Stimulated activated CD4-positive, alpha-beta T cell treated with anti-CD3 and anti-CD28 coated beads, Interleukin-1b, Interleukin-23, amount 100 ng/mL, for 1 hour (primary cell): ENCODE measurements at places on chromosomes 2 and 18.

GRCh38 chr18:23943104-23943503 lies 71.5 kb upstream of the TTC39C start:
- DNase-seq = no peak

- no peak for DNase-seq
Measured at GRCh38 chr2:134927195-134927594, 8.6 kb downstream of the CCNT2 start.

GRCh38 chr18:51039138-51040112 lies 9.4 kb downstream of the SMAD4 start:
- DNase-seq = no peak

DNA sequence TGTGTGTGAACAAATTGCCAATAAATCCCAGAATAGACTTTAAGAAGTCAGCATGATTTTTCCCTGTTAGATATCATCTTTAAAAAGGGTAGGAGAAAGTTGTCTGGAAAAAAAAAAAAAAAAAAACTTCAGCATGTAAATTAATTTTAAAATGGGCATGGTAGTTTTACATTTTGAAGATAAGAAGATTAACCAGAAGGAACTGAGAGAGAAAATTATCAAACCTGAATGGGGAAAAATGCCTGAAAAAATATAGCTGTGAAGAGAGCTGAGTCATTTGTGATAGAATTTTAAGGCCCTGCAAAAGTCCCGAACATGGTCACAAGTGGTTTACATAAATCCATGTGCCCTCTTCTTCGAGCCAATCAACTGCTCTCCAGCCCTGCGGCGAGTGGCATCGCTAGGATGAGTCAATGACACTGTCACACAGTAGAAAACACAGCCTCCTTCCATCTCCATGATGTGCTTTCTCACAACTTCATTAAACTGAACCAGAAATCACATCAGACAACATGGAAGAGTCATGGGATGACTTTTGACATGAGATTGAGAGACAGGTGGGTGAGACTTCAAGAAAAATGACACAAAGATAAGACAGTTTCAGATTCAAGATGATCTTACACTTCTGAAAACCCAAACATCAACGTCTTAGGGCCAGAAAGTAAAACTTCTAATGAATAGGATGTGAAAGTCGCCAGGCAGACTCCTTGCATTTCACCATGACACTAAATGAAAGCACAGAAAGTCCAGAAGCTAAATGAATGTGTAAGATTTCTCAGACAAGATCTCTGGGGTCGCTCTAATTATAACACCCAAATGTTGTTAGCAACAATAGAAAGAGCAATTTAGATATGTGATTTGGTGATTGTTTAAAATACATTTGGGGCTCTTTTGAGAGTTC lies 273.0 kb upstream of the ID2 start:
- DNase-seq = no peak

GRCh38 chr2:18244845-18245244 lies 315.6 kb downstream of the RDH14 start:
- no peak for DNase-seq

DNA sequence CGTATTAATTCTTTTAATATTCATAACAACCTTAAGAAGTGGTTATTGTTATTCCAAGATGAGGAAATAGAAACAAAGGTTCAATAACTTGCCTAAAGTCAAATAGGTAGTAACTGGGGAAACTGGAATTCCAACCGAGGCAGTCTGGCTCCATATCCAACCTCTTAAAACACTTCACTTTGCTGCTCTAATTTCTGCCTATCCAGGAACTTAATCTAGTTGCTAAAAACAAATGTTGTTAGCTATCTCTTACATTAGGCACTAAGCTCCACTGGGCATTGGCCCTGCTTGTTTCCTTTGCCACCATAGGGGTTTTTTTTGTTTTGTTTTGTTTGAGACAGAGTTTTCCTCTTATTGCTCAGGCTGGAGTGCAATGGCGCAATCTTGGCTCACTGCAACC lies 24.8 kb downstream of the ERLEC1 start:
- DNase-seq = no peak

DNA sequence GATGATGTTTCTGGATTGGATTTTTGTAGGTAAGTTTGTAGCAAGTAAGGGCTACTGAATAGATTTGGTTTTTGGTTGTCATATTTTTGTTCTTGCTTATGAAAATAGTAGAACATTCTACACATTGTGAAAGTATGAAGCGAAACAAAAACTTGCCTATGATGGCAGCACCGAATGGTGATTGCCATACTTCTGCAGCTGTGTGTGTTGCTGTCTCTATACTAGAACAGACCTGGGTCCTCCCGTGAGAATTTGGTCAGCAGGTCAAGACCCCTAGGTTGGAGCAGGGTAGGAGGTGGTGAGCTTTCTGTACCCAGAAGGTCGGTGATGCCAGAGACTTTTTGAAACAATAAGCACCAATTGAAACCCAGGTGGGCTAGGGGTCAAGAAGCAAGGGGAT lies 322.6 kb downstream of the PRKCE start:
- no peak for DNase-seq

GRCh38 chr2:144998435-144998834 lies 478.5 kb upstream of the ZEB2 start:
- DNase-seq = no peak

DNA sequence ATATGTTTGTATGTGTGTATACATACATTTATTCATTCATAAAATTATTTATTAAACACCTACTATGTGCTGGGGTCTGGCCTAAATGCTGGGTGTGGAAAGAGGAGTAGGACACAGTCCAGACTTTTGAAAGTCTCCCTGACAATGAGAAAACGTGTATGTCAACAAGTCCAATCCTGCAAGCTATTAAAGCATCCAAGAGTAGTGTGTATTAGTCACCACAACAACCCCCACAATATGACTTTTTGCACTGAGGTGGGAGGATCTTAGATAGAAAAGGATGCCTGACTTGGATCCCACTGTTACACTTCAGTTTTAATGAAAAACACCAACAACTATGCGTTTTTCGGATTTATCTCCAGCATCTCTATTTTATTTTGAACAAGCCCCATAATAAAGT lies 446.4 kb downstream of the EPHA4 start:
- DNase-seq = no peak

- DNase-seq = no peak
Measured at GRCh38 chr2:105800953-105801635, 56.4 kb downstream of the NCK2 start.

DNA sequence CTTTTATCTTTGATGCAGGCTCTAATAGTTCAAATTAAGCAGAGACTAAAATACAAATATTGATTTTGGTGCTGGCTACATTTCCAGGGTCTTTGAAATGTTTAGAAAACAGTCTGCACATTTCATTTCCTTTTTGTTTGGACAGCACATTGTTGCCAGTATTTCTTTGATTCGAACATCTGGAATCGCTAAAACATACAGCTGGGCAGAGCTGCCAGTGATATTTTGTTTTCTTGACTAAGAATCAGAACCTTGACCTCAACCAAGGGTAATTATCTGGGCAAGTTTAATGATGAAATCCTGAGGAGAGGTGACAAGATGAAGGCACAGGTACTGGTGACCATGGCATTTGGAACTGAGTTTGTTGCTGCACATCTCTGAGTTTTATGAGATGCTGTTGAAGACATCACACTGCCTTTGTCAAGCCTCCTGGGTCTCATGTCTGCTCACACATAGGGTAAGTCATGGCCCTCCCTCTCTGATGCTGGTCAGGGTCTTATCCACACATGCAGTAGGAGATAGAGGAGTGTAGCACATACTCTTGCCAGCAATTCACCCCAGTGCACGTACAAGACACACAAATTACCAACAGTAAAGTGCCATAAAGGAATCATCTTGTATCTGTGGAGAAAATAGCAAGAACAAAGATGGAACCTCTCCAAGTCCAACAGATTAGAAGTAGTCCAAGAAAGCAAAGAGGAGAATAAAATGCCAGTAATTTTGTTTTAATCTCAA lies 391.9 kb downstream of the RND3 start:
- DNase-seq = no peak

DNA sequence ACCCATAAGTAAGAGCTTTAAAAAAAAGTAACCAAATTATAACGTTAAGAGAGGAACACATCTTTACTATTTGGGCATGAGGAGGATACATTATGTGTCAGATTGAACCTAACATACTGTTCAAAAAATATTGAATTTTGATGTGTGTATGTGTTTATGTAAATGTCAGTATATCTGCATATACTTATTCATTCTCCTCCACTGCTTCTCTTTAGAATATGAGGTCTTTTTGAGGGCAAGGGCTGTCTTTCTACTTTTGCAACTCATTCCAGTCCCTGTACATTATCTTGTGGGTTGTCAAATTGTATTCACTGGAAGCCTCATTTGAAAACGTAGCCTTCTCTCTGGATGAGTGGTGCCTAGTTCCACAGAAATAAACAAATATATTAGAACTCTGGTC lies 509.4 kb upstream of the HNMT start:
- DNase-seq = no peak

DNA sequence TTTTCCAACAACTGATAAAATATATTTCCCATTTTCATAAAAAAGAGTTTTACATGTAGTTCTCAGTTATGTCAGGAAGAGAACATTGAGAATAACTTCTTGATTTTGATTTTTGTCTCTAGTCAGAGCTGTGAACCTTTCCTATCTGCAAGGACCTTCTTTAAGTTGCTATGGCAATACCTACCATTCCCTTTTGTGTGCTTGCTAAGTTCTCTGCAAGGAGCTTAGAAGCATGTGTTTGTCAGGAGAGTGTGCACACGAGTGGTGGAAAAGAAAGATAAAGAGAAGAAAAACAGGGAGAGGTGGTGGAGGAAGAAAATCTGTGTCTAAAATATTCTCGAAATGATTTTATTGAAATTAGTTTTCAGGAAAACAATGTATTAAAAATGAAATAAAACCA lies 140.3 kb upstream of the SLC8A1 start:
- DNase-seq = no peak

DNA sequence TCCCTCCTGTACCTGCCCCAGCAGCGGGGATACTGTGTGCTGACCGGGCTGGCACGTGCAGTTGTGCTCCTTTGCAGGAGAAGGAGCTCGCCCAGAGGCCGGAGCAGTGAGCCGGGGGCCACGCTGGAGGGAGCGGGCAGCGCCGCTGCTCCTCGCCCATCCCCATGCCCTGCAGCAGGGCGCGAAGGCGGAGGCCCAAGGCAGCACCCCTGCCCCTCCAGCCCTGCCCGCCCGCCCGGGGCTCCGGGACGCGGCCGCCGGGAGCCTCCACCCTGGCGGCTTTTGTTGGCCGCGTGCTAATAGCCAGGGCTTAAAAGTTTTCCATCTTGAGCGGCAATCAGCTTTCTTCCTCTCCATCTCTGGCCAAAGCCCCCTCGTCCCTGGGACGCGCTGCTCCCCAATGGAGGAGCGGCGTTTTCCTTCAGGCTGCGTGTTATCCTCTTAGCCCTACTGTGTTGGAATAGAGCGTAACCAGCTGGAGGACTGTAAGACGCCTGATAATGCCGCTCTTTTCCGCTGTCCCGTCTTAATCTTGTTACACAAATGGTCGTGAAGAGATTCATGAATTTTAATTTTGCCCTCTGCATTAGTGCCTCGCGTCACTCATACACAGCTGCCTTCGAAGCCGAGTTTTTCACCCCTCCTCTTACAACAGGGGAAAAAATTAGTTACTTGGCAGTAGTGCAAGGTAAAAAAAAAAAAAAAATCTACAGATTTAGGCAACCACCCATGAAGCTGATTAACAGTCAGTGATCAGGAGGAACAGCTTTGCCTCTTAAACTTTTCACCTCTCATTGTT lies 172.9 kb upstream of the SIX3 start:
- DNase-seq = no peak

GRCh38 chr2:29039718-29040480 lies 34.4 kb downstream of the PCARE start:
- no peak for DNase-seq

GRCh38 chr2:68060652-68061051 lies 2.2 kb downstream of the C1D start:
- DNase-seq = no peak

DNA sequence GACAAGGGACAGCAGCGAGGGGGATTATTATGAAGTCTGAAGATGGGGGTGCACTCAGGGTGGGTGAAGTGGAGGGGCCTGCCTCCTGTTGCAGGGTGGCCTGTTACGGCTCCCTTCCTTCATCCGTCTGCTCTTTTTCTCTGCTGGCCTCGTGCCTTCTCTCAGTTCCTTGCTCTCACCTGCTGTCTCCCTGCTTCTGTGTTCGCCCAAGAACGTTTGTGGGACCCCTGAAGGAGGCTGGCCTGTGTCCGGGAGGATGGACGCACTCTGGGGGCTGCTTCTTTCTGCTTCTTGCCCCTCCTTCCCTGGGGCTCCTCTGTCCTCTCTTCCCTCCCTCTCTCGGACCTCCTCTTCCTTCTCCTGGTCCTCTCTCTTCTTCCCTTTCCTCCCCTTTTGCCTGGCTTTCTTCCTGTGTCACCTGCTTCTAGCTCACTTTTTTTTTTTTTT lies 13.8 kb downstream of the MROH2A start:
- DNase-seq = no peak

- no peak for DNase-seq
Measured at GRCh38 chr2:144683966-144684365, 164.0 kb upstream of the ZEB2 start.

DNA sequence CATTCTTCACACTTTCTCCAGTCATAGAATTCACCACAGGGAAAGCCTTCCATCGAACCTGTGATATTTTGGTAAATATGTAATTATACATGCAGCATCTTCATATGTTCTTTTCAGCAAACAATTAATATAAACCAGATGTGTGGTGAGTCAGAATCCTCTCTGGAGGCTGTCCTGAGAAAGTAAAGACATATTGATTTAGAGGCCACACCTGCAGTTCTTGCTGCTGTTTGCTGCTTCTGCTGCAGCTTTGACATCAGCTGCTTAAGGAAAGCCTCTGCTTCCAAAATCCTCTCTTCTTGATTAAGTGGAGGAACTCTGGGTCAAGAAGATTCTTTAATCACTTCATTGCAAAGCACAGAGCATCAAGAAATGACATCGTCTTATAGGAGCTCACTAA lies 568.8 kb upstream of the ZEB2 start:
- no peak for DNase-seq

GRCh38 chr18:70058916-70059315 lies 111.2 kb upstream of the CD226 start:
- DNase-seq = no peak

DNA sequence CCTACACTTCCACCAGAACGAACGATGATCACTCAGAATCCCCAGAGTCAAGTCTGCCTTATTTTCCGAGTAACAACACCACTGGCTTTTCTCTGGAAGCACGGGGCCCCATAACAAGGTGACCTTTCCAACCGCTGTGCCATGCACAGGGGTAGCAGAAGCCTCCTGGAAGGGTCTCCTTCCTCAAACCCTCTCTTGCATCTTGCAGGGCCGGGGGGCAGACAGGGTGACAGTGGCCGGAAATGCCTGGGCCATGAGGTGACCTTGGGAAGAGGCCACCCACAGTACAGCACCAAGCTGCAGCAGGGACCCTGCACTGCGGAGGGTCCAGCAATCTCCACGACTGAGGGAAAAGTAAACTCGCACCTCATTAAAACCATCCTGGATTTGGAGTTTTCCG lies 108.5 kb downstream of the PXDN start:
- no peak for DNase-seq

GRCh38 chr2:152167065-152167464 lies 8.5 kb downstream of the STAM2 start:
- no peak for DNase-seq

- DNase-seq = no peak
Measured at GRCh38 chr2:366706-367105, 78.8 kb upstream of the ALKAL2 start.
